Activated naive CD4-positive, alpha-beta T cell treated with Interleukin-2 at 50 U/mL for 16 hours (primary cell): ENCODE measurements at places on chromosomes 1 and 21.

DNA sequence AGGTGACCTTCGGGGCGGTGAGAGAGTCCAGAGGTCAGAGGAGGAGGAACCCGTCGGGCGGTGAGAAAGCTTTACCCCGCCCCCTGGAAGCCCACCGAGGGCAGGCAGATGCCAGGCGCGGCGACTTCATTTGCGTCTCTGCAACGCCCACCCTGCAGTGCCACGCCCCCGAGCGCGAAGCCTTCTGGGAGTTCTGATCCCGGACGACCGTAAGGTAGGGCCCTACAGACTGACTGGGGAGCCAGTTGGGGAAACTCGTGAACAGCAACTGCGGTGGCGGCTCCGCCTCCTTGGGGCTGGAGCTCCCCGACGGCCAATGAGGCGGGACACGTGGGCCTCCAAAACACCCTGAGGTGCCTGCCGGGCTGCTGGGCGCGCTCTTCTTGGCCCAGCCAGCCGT lies 46.0 kb upstream of the EDARADD start:
- no peak for DNase-seq

DNA sequence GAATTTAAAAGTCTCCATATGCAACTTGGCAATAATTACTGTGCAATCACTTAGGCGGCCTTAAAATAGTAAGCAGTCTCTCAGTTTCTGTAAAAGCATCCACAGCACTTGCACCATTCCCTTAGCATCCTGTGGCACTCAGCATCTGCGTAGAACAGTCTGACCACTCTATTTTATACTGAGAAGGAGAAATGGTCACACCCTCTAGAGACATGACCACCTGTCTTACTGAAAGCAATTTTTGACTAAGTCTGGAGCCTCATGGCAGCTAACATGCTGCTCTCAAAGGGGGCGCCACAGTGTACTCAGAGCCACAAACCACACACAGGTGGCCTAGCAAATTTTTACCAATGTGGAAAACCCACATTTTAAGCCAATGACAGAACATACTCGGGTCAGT lies 62.0 kb downstream of the KCNK1 start:
- DNase-seq = no peak

- DNase-seq = no peak
These were observed 7.5 kb downstream of the XKR8 start for GRCh38 chr1:27967106-27967883.

GRCh38 chr1:192266645-192267044 lies 50.1 kb upstream of the RGS21 start:
- DNase-seq = no peak

- DNase-seq = no peak
These were observed 20.1 kb downstream of the HSD3B2 start for GRCh38 chr1:119435052-119435451.

DNA sequence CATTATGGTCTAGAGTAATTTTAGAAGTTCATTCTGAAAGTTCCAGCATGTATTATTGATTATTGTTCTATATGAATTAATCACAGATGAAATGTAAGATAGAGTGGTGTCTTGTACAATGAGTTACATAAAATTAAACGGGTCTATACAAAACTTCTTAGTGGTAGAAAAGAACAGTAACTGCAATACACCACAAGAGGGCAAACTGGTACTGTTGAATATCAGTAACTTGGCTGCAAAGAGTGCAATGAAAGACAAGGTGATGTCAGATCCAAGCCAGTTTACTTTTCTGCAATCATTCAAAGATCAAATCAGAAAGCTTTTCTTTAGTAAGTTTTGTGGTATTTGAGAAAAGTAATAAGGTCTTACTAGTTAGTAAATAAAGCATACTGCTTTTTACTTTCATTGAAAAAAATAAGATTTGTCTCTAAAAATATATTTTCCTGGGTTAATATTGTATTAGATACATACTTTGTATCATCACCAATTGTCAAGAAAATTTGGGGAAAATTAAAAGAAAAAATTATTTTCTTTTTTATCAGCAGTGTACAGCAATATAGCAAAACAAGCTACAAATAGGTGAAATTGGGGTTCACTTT lies 66.4 kb upstream of the BTG3 start:
- no peak for DNase-seq

DNA sequence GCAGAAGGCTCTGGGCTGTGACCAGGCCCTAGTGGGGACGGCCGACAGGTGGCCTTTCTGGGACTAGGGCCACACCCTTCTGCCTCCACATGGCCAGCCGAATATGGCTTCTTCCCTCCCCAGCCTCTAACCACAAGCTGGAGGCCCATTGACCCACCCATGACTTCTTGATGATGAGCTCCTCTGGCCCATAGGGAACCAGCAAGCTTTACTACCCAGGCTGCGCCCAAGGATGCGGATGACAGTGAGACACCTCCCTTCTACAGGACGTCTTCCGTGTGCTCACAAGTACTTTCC lies 41.0 kb downstream of the LDLRAD2 start:
- DNase-seq = no peak

DNA sequence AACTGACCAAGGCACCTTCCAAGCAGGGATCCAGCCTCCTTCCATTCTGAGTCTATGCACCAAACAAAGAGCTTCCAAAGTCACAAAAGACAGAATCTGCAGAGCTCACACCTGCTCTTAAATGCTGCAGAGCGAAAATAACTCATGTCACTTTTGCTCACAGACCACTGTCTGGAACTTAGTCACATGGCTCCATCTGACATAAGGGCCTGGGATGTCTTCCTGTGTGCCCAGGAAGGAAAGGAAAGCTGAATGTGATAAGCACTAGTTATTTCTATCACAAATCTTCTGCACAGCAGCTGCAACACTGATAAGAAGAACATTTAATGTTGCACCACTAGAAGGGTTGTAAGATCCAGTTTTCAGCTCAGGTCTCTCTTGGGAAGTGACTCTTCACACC lies 39.5 kb upstream of the SGIP1 start:
- no peak for DNase-seq

DNA sequence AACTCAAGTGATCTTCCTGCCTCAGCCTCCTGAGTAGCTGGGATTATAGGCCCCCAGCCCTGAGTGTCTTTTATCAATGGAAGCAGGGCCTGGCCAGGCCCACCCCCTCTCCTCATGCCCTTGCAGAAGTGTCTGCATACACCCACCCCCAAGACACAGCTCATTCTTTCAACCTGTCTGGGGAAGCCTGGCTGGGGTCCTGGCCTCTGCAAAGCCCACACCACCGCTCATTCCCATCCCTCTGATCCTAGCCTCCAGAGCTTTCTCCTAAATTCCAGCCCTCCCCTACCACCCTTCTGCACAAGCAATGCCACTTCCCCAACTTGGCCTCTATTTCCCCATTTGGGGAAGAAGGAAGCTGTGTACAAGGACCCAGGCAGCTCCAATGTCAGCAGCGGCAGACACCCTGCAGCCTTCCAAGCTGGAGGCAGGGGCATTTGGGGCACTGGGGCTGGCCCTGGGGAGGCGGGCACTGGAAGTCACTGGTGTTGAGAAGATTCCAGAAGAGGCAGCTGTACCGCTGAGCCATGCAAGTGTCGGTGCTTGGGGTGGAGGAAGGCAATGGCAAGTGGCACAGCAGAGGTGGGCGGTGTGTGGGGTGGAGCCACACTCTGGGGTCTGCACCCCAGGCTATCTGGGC lies 33.7 kb upstream of the ARF1 start:
- no peak for DNase-seq

DNA sequence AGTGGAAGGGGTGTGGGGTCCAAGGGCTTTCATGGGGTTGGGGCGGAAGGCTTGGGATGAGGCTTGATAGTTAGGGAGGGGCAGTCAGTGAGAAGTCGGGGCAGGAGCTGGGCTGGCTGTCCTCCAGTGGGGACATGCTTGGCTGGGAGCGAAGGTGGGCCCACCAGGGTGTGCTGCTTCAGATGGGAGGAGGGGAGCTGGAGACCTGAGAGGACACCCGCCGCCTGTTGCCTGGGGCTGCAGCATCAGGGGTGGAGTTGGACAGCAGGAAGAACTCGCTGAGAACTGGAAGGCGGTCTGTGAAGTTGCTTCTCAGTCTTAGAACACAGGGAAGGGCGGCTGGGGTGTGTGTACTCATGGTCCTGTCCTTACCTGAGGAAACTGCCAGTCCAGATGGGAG lies 1.6 kb downstream of the THEM5 start:
- no peak for DNase-seq

DNA sequence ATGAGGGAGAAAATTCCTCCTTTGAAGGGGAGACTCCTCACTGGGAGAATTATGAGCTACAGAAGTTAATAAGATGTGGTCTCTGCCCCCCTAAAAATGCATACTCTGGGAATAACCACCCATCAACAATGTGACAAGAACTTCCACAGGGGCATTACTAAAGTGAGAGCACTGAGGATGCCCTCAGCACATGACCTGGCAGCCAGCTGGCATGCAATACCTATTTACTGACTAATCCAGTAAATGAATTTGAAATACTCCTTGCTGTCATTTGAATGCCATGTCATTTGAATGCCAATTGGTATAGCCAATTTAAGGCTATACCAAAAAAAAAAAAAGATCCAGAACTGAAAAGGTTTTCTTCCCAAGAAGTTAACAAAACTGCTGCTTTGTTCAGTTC lies 30.8 kb downstream of the PLPP3 start:
- DNase-seq = no peak

DNA sequence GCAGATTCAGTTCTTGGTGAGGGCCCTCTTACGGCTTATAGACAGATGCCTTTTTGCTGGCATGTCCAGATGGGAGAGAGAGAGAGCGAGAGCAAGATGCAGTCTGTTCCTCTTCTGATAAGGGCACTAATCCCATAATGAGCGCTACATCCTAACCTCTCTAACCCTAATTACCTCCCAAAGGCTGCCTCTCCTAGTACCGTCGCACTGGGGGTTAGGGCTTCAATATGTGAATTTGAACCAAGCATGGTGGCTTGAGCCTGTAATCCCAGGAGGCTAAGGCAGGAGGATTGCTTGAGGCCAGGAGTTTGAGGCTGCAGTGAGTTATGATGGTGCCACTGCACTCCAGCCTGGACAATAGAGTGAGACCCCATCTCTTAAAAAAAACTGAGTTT lies 10.5 kb upstream of the SDE2 start:
- DNase-seq = no peak

- DNase-seq = no peak
These were observed 236.9 kb upstream of the DPYD start for GRCh38 chr1:98157524-98158313.

DNA sequence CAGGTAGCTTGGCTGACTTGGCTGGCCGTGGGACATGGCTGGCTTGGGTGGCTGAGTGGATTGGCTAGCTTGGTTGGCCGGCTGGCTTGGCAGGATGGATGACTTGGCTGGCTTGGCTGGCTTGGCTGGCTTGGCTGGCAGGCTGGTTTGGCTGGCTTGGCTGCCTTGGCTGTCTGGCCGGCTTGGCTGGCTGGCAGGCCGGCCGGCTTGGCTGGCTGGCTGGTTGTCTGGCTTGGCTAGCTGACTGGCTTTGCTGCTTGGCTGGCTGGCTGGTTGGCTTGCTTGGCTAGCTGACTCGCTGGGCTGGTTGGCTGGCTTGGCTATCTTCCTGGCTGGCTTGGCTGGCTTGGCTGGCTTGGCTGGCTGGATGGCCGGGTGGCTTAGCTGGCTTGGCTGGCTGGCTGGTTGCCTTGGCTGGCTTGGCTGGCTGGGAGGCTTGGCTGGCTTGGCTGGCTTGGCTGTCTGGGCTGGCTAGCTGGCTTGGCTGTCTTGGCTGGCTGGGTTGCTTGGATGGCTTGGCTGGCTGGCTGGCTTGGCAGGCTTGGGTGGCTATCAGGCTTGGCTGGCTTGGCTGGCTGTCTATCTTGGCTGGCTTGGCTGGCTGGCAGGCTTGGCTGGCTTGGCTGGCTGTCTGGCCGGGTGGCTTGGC lies 129.7 kb upstream of the FAM72C start:
- DNase-seq = peak; percentile 6

DNA sequence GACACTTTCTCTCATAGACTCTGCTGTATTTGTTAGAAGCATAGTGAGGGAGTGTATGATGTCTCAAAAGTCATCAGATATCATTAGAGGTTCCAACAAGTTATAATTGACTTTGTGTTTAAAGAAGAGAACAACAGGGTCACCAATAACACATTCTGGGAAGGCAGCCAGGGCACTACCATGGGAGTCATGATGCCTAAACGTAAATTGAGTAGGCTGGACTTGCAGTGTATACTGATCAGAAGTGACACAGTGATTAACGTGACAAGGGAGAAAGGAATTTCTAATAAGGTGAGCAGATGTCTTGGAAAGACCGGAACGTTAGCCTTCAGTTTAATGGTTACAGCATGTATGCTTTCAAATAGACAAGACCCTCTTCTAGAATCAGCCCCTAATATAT lies 973.2 kb downstream of the NCAM2 start:
- no peak for DNase-seq

- DNase-seq = no peak
These were observed 46.7 kb downstream of the LPGAT1 start for GRCh38 chr1:211783897-211784296.

- DNase-seq = no peak
These were observed 19.9 kb upstream of the UBE2U start for GRCh38 chr1:64183395-64184002.

- DNase-seq = no peak
These were observed 288.0 kb downstream of the PBX1 start for GRCh38 chr1:164846731-164847691.

DNA sequence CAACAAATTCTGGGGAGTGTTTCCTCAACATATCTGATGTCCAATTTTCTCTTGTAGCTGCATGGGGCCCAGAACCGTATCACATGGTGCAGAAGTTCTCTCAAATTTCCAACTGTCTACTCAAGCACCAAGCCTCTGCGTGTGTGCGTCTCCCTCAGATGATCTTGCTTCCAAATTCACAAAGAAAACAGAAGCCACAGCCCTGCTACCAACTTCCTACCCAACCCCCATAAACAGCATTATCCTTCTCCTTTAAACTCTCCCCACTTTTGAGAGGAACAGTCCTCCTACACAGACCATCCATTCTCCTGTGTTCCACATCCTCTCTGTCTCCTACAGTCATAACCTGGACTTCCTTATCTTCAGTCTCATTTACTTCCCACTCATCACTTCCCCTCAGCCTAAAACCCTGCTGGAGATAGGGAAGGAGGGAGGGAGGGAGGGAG lies 354.1 kb downstream of the SMYD3 start:
- no peak for DNase-seq

- no peak for DNase-seq
These were observed 21.6 kb downstream of the GRHL3 start for GRCh38 chr1:24340770-24341169.

- DNase-seq = no peak
These were observed 264.1 kb downstream of the FOXD2 start for GRCh38 chr1:47701741-47702515.

GRCh38 chr1:99176753-99177152 lies 87.5 kb upstream of the PLPPR4 start:
- no peak for DNase-seq

DNA sequence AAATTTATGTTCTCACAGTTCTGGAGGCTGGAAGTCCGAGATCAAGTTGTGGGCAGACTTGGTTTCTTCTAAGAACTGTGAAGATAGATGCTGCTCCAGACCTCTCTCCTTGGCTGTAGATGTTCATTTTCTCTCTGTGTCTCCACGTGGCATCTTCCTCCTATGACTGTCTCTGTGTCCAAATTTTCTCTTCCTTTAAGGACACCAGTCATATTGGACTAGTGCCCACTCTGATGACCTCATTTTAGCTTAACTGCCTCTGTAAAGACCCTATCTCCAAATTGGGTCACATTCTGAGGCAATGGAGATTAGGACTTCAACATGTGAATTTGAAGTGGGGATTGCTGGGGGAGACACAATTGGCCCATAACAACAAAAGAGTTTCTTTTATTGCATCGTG lies 125.3 kb upstream of the ETS2 start:
- DNase-seq = no peak
